ENCODE measurements at places on chromosomes 13 and 19.

GRCh38 chr13:81406639-81407292, 1065.8 kb upstream of the SPRY2 start:
- no peak for DNase-seq

- DNase-seq, result no peak
Measured at GRCh38 chr13:38766799-38767198, 79.9 kb downstream of the FREM2 start.

DNA sequence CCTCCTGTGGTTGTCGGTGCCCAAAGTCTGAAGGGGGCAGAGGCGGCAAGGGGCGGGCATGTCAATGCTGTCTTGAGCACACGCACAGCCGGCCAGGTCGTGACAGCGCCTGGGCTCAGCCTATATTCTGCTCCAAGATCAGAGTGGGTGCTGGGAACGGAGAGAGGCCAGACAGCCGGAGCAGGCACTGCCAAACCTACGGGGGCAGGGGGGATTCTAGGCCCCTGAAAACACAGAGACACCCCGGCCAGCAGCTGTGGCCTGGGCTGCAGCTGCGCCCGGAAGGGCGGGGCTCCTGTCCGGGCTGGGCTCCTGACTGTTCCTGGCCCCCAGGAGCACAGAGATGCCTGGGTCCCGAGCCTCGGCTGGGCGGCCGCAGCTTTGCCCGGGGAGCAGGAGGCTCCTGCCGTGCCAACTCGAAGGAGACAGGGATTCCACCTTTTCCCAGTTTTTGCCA, 2662.9 kb upstream of the PCDH20 start:
- DNase-seq, result no peak

GRCh38 chr13:91142572-91142971, 204.9 kb upstream of the MIR17HG start:
- DNase-seq, result no peak

GRCh38 chr19:7734220-7735203, 2.6 kb upstream of the CLEC4G start:
- no peak for DNase-seq

DNA sequence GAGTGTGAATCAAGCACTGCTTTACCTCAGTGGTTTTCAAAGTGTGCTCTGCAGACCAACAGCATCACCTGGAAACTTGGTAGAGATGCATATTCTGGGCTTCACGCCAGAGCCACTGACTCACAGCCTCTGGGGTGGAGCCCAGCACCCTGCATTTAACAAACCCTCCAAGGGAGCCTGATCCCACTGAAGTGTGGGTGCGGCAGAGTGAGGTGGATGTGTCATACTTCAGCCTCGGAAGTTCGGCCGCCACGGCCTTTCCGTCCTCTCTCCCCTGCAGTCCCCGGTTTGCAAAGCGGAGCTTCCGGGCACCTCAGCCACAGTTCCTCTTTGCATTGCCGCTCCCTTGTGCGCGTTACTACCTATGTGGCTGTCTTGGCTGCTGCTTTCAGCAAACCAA, 33.3 kb upstream of the MICU2 start:
- DNase-seq, result no peak

- DNase-seq, result no peak
Measured at GRCh38 chr19:6674868-6675305, 4.9 kb upstream of the TNFSF14 start.

DNA sequence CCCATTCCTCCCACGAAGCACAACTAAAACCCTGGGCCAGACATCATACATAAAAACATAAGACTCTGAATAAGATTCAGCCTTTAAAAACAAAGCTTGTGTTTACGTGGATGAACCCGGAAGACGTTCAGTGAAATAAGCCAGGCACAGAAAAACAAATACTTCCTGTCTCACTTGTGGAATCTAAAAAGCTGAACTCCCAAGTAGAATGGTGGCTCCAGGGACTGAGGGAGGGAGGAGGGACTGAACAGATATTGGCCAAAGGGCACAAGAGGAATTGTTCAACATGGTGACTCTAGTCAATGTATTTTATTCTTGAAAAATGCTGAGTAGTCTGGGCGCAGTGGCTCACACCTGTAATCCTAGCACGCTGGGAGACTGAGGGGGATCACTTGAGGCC, 35.7 kb upstream of the TPM4 start:
- DNase-seq, result no peak

- DNase-seq, result no peak
Measured at GRCh38 chr13:98856983-98857382, 104.5 kb upstream of the SLC15A1 start.

GRCh38 chr13:46097663-46098062, 7.2 kb downstream of the CPB2 start:
- DNase-seq, result no peak
